ENCODE measurements at places on chromosomes 3 and 15.

GRCh38 chr15:62492900-62493299 lies 327.8 kb upstream of the C2CD4B start:
- DNase-seq = no peak

- no peak for DNase-seq
Measured at GRCh38 chr15:31295658-31296057, 31.0 kb upstream of the KLF13 start.

DNA sequence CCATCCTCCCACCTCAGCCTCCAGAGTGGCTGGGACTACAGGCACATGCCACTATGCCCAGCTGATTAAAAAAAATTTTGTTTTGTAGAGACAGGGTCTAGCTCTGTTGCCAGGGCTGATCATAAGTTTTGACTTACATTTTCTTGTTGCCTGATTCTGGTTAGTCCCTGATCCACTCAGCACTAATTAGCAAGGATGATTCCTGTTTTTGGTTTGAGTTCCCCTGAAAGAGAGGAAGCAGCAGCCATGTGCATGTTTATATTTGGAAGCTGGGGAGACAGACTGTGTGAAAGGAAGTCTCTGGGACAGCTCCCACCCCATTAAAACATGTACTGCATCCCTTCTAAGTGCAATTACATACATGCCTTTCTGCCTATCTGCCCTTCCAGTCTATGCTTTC lies 3.6 kb upstream of the NCK1 start:
- DNase-seq = no peak

- no peak for DNase-seq
Measured at GRCh38 chr15:60162968-60163355, 158.9 kb downstream of the FOXB1 start.

DNA sequence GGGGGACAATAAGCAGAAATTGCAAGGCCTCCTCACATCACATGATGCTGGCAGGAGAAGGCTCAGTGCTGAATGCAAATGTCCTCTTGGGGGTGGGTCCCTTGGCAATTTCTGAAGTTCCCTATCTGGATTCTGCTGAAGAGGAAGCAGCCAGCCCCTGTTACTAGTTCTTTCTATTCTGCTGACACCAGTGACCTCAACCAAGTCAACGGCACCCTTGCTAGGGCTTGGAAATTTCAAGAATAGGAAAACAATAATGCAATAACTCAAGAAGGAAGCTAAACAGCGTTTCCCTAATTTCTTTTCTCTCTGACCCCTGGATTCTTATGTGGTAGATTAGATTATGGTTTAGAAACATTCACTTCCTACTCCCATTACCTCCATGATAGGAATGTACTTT lies 46.2 kb upstream of the FOXP1 start:
- no peak for DNase-seq

DNA sequence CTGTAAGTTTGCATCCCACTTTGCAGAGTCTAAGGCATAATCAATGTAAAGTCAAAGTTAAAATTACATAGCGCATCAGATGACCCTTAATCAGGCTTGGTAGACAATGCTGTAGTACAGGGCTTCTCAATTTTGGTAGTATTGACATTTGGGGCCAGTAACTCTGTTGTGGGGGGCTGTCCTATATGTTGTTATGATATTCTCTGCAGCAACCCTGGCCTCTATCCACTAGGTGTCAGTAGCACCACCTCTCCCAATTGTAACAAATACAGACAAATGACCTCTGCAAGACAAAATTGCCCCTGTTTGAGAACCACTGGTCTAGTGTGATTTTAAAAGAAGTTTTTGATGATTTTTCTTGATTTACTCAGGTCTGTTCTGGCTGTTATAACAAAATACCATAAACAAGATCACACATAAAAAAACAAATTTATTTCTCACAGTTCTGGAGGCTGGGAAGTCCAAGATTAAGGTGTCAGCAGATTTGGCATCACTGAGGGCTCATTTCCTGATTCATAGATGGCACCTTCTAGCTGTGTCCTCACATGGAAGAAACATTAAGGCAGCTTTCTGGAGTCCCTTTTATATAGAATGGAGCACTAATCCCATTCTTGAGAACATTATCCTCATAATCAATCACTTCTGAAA lies 37.6 kb upstream of the SLC9A9 start:
- DNase-seq = no peak
